ENCODE measurements at places on chromosomes 1 and 21. TPM values are rescaled to one million over a fixed set of nuclear protein-coding genes. Genes with fewer than 3 reads are reported as not detected.

DNA sequence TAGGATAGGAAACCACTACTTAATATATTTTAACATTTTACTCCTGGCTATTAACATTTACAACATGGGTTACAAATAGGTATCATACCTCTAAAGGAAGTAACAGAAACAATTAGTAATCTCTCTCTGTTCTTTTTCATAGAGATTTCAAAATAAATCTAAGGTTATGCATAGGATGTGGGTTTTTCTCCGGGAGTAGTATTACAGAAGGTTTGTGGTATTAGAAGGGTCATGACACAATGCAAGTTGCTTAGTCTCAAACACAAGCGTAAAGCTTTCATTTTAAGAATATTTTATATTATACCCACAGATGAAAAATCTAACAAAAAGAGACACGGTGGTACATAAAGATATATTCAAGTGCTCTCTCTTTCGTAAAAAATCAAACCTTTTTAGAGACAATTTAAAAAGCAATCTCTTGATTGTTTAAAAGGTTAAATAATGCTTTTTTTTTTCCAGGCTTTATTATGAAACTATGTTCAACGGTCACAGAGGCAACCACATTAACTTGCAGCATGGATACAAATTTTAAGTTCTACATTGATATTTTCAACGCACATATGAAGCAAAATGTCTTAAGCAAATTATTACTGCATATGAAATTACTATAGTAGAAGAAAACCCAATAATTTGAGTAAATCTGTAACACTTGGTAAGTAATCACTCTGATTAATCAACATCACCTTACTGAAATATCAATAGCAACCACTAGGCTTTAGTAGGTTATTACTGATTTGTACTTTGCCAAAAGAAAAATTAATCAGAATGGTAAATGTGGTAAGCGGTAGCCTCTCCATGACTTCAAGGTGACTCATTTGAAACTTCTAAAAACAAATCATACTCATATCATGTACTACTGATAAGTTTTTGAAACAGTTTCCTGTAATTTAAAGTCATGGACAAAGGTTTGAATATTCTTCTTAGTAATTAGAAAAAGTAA lies 97.4 kb upstream of the GFI1 start:
- no peak for DNase-seq

DNA sequence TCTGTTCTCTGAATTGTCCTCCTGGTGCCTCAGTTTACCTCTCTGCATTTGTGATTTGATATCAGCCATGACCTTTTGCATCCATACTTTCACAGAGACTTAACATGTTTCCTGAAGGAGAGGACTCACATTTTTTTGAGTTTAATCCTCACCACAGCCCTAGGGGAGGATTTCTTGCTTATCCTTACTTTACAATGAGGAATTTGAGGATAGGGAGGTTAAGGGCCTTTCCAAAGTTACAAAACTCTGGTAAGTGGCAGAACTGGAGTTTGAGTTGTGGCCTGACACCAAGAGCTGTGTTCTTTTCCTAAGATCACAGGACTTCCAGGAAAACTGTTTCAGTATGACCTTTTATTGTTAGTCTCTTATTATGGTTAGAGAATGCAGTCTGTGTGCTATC lies 34.2 kb downstream of the TNFRSF8 start:
- no peak for DNase-seq

GRCh38 chr1:27863538-27863915 lies 8.8 kb upstream of the THEMIS2 start:
- DNase-seq, result no peak

GRCh38 chr1:168755800-168756418 lies 26.9 kb upstream of the DPT start:
- peak; percentile 17 for DNase-seq

DNA sequence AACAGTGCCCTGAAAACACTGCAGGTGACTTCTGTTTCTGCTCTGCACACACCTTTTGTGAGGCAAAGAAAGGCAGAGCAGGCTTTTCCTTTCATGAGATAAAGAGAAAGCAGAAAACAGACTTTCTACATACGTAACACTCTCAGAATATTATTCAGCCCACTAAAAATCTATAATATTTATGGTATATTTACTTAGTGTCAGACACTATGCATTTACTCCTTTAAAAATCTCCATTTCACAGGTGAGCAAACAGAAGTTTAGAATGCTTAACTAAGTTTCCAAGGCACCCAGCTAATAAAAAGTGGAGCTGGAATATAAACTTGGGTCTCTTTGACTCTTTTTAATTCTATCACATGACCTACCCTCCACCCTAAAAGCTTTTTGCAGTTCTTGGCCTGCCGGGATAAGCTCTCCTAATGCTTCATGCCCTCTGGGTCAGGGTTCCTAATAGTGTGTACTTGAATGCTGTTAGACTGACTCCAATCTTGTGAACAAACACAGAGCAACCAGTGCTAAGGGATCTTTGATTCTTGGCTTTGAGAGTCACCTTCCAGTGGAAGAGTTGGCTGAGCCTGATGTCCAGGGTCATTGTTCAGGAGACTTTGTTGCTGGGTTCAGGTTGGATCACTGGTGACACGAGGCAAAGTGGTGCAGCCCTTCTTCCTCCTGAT lies 27.2 kb downstream of the PROK1 start:
- no peak for DNase-seq

GRCh38 chr1:181104790-181105133 lies 16.3 kb downstream of the IER5 start:
- DNase-seq, result peak; percentile 47

- peak; percentile 20 for DNase-seq
These were observed 97.5 kb upstream of the CTTNBP2NL start for GRCh38 chr1:112298558-112298957.

Gene RIPPLY3
- 3.1 TPM for polyA plus RNA-seq

Gene TNFRSF4
- 1.0 TPM for polyA plus RNA-seq

Gene C1orf50
- 14.4 TPM for polyA plus RNA-seq

Gene NUDT4B
- polyA plus RNA-seq, result 1.8 TPM

Gene GNL2
- polyA plus RNA-seq, result 76.8 TPM

Gene PLPP3
- 91.7 TPM for polyA plus RNA-seq

Gene RAVER2
- 35.0 TPM for polyA plus RNA-seq

Gene ANXA9
- 17.1 TPM for polyA plus RNA-seq

Gene FCGR3A
- 1.1 TPM for polyA plus RNA-seq

All from left kidney (tissue), 8 donors.